ENCODE measurements at places on chromosomes 11 and 22. TPM values are rescaled to one million over a fixed set of nuclear protein-coding genes. Genes with fewer than 3 reads are reported as not detected.

DNA sequence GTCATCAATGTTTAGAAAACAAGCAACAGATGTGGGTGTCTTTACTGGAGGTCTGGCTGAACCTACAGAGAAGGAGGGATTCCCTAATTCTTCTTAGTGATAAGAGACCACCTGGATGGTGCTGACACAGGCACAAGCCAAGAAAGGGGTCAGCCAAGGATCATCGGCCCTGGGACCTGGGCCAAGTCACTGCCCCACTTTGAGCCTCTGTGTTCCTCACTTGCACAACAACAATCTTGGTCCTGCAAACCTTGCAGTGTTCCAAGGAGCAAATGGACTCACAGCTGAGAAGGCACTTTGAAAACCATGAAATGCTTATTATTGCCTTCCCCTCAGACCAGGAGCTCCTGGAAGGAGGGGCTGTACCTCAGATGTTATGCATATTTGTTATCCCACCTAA, 7.0 kb upstream of the KCNE3 start:
- no peak for DNase-seq

- DNase-seq = no peak
Observed at GRCh38 chr22:44645531-44645930, 56.5 kb upstream of the PRR5 start.

B4GAT1 gene
- 16.1 TPM for total RNA-seq

GRCh38 chr11:58659404-58659803, 36.9 kb downstream of the CNTF start:
- DNase-seq = no peak

EMID1 gene
- total RNA-seq = 1.4 TPM

P4HA3 gene
- total RNA-seq = 1.0 TPM

- no peak for DNase-seq
Observed at GRCh38 chr11:125446279-125446678, 49.8 kb downstream of the FEZ1 start.

CHADL gene
- 2.9 TPM for total RNA-seq

DNA sequence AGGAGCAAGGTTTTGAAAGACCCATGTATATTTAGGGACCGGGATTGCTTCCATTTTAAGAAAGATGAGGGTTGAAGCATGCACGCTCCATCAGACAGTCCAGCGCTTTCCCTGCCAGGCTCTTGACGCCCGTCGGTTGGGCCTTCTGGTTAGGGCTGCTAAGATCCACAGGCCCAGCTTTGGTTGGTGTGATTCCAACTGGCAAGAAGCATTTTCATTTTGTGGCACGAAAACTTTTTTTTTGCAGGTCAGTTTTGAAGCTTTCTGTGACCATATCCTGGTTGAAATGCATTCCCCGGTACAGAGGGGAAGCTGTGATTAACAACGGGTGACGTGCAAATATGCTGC, 34.3 kb upstream of the MPPED1 start:
- DNase-seq = no peak

DNA sequence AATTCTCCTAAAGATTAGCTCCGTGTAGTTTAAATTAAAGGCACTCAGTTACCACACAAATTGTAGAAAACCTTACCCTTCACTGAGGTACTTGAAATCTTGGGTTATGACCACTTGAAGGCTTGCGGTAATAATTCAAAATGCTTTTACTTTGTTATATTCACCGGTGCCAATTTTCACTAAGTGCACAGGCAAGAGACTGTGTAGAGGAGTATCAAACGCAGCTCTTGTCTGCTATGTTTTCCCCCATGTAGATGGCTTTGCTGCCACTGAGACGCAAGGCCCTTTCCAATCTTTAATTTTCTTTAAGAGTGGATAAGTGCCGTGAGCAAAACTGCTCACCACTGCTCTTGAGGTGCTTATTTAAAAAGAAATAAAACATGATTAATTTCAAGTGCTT, 155.8 kb downstream of the CADM1 start:
- no peak for DNase-seq

DNA sequence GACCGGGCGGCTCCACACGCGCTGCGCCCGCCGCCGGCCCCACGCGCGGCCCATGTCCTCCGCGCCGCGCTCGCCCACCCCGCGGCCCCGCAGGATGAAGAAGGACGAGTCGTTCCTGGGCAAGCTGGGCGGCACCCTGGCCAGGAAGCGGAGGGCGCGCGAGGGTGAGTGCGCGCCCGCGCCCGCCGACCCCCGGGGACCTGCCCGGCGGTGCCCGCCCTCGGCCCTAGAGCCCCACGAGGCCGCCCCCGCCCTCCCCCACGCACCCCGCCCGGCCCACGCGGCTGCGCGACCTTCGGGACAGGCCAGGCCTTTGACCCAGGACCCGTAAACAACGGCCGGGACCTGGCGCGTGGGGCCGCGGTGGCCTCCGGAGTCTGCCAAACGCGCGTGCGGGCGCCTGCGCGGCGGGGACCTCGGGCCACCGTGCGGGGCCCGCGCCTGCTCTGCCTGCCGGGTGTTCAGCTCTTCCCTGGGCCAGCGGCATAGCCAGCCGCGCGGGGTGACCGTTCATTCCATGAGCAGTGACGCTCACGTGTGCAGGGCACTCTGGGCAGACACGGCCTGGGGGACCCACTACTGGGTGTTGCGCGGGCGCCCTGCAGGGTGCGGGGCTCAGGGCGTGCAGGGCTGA, at the start of gene PARVB:
Gene PARVB (plus strand): TSS at position 15 of the 634 bp plus-strand sequence. CDS start 38 bp downstream, at position 53.
- no peak for DNase-seq
